BE2C (cell line): ENCODE measurements at places on chromosomes 16 and 17.

GRCh38 chr17:74080656-74081582 is 122.6 kb upstream of the RPL38 start:
- DNase-seq: no peak

GRCh38 chr16:50718761-50719400 is 23.0 kb upstream of the CYLD start:
- no peak for DNase-seq

GRCh38 chr17:72517413-72518158 is 396.8 kb downstream of the SOX9 start:
- no peak for DNase-seq

GRCh38 chr17:74852237-74853047 is 7.2 kb downstream of the GRIN2C start:
- no peak for DNase-seq

- DNase-seq: peak; percentile 92
These were observed 23.8 kb downstream of the DEXI start for GRCh38 chr16:10918294-10919002.

- DNase-seq: no peak
These were observed 54.1 kb downstream of the VMP1 start for GRCh38 chr17:59761385-59762048.

DNA sequence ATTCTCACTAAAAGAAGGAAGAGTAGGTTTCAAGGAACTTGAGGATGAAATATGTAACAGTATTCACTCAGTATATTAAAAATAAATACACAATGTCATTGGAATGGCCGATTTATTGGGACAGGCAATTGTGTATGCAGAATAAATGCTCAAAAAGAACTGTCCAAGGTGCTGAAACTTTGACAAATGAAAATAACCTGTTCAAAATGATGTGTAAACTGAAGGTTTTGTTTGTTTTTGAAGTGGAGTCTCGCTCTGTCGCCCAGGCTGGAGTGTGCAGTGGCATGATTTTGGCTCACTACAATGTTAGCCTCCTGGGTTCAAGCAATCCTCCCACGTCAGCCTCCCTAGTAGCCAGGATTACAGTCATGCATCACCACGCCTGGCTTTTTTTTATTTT is 318.7 kb upstream of the RBFOX1 start:
- no peak for DNase-seq

DNA sequence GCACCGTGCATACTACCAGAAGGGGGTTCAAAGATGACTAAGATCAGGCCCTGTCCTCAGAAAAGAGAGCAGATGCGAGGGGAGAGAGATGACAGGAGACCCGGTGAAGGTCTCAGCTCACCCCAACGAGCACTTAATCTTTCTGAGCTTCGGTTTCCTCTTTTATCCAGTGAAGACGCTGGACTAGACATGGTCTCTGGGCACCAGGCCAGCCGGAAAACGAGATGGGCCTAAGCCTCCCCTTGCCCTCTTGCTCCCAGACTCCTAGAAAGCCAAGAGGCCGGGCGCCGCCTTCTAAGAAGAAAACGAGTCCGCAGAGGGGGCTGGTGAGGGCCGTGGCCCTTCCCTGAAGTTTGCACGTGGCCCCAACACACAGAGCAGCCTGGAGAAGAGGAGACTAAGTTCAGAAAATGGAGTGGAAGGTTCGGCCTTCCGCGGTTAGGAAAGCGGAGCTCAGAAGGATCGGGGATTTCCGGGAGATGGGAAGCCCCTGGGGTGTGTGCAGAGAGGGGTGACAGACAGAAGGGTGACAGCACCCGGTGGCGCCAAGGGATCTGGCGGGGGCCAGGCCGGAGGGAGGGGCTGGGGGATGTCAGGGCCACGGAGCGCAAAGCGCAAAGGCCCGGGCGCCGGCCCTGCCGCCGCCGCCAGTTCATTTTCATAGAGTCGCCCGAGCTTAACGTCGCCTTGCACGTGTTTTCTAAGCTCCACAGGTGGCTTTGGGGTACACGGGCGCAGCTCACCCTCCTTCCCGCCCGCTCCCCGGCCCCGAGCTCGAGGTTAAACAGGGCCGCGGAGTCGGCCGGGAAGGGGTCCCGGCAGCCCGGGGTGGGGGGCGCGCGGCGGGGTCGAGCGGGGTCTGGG is 42.1 kb upstream of the BHLHA9 start:
- no peak for DNase-seq

DNA sequence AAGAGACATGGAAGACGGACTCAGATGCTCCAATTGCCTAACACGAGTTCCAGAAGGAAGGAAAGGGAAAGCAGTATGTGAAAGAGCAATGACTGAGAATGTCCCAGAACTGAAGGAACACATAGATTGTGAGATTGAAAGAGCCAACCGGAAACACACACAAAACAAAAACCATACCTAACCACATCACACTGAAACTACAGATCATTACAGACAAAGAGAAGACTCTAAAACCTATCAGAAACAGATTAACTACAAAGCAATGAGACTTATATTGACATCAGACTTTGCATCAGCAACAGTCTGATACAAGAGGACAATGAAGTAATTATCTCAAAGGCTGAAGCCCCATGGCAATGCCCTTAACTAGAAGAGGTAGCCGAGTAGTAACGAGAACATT is 45.6 kb upstream of the CLEC18B start:
- DNase-seq: no peak

DNA sequence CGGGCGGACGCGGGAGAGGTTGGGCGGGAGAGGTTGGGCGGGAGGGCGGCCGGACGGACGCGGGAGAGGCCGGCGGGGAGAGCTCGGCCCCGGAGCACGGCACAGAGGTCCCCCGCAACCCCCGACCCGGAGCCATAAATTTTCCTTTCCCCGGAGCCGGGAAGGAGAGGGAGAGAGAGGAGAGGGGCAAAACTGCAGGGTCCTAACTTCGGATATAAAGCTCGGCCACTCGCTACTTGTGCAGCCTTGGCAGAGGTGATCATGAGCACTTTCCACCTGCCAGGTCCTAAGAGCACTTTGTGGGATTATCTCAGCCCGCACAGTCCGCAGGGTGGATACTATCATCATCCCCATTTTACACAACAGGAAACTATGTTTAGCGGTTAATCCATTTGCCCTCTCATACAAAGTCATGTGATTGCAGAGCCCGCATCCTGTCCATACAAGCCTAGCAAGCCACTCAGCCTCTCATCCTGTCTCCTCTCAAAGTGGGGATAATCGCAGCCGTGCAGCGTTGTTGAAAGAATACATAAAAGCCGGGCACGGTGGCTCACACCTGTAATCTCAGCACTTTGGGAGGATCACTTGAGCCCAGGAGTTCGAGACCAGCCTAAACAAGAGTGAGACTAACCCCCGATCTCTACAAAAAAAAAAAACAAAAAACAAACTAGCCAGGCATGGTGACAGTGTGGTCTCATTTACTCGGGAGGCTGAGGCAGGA is 780 bp upstream of the DCAKD start:
- peak; percentile 65 for DNase-seq

DNA sequence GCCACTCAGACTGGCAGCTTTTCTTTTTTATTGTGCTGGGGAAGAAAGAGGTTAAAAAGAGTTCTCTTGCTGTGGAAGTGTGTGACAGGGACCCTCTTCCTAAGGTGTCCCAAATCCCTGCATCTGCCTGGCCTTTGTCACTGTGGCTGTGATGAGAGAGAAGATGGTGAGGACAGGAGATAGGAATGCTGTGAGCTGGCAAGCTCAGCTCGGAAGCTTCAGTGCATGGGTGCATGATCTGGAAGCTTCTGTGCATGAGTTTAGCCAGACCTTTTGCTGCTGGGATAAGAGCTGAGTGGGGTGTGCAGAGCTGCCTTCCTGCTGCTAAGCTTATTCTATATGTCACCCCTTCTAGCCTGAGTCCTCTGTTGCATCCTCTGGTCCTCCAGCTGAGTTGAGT is 103.3 kb upstream of the CACNG3 start:
- DNase-seq: no peak

DNA sequence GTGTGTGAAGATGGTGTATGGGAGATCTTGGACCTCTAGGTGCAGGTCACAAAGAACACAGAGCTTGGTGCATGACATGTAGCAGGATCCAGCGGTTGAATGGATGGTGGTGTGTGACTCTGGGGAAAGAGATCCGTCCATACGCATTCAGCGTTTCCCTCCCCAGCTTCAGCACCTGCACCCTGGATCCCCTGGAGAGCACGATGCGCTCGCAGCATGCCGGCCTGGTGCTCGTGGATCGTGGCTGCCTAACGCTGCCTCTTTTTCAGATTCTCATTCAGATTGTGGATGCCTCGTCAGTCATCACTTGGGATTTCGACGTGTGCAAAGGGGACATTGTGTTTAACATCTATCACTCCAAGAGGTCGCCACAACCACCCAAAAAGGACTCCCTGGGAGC is 70.9 kb downstream of the SEC14L1 start:
- no peak for DNase-seq

DNA sequence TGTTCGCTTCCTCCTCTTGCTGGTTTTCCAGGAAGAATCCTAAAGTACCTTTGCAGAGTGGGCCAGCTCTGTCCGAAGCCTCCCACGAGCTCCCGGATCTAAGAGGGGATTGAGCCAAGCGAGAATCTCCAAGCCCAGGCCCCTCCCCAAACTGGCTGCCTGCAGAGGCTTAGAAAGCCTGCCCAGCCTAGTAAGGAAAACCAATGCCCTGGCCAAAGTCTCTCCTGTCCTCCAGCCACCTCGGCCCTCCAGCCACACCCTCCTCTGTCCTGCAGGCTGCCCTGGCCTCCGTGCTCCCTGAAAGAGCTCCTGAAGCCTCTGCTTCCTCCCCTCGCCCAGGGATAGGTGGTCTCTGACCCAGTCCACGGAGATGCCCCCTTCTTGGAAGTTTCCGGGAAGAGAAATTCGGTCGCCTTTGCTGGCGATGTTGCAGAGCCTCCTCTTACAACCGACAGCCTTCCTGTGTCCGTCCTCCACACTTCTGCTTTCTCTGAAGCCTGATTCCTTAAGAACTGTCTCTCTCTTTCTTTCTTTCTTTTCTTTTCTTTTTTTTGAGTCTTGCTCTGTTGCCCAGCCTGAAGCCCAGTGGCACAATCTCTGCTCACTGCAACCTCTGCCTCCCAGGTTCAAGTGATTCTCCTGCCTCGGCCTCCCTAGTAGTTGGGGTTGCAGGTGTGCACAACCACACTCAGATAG is 54.9 kb upstream of the TOB1 start:
- no peak for DNase-seq

DNA sequence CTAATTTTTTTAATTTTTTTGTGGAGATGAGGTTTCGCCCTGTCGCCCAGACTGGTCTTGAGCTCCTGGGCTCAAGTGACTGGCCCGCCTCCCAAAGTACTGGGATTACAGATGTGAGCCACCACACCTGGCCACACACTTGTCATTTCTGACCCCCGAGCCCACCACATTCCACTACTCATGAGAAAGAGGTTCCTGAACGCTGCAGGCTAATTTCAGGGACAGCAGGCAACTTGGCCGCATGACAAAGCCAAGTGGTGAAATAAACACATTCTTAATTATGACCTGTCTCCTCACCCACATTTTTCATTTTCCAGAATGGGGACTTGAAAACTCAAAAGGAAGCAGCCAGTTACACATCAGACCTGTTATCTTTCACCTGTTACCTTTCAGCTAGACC is 114.5 kb downstream of the ABCC6 start:
- DNase-seq: no peak

DNA sequence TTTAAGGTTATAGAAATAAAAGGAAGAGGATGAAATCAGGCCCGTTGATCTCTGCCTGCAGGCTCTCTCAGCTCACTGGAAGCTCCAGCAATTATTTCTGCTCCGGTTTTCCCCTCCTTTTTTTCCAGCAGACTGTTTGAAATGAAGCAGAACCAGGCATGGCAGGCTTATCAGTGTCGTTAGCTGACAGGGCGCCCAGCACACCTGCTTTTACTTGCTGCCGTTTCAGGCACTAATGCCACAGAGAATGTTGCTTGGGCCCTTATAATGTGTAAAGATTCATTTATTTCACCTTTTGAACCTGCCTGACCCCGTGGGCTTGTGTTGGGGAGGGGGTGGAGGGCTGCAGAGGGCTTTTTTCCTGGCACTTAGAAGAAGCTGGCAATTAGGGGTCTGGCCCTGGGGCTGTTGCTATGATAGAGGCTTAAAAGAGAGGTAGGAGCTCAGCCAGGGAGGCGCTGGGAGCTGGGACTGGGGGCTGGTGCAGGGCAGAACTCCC is 108.1 kb downstream of the IRX3 start:
- peak; percentile 93 for DNase-seq

DNA sequence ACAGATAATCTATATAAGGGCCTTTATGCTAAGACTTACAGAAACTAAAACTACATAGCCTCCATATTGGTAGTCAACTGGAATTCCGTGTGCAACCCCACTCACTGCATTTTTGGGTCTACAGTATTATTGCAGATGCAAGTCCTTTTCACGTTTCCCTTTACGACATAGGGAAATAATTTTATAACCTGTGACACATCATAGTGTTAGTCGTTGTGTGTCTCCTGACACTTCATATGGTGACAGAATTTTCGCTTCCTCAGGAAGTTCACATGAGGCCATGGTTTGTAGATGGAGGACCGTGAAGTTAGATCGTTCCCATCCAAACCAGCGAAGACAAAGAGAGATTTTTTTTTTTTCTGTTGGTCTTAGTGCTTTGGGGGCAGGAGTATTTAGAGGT is 15.7 kb upstream of the MRC2 start:
- DNase-seq: no peak

- no peak for DNase-seq
These were observed 109.9 kb downstream of the PHKB start for GRCh38 chr16:47571049-47571448.

DNA sequence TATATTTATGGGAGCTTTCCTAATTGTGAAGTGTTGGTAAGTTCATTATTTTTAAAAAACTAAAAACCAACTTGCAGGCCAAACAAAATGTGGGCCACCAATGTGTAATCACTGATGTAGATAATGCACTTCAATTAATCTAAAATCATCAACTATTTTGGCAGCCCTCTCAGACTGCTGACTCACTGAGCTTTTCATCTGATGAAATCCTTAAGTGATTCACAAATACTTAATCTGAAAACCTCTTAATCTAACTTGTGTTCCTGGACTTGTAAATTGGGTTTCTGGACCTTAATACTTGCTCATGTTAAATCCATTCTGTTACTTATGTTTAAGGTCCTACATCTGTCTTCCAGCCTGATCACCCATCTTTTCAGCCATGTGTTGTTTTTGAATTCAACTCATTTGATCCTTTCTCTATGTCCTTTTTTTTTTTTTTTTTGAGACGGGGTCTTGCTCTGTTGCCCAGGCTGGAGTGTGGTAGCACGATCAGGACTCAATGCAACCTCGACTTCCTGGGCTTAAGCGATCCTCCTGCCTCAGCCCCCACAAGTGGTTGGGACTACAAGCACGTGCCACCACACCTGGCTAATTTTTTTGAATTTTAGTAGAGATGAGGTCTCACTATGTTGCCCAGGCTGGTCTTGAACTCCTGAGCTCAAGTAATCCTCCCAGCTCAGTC is 39.0 kb downstream of the PRKCB start:
- DNase-seq: no peak

GRCh38 chr17:31629696-31630470 is 229.2 kb downstream of the COPRS start:
- DNase-seq: no peak

GRCh38 chr17:78748730-78749317 is 33.2 kb downstream of the CYTH1 start:
- no peak for DNase-seq
